ENCODE measurements at places on chromosomes 6 and 20.

- no peak for DNase-seq
These were observed 789.2 kb upstream of the SLC35B3 start for GRCh38 chr6:9224539-9224938.

DNA sequence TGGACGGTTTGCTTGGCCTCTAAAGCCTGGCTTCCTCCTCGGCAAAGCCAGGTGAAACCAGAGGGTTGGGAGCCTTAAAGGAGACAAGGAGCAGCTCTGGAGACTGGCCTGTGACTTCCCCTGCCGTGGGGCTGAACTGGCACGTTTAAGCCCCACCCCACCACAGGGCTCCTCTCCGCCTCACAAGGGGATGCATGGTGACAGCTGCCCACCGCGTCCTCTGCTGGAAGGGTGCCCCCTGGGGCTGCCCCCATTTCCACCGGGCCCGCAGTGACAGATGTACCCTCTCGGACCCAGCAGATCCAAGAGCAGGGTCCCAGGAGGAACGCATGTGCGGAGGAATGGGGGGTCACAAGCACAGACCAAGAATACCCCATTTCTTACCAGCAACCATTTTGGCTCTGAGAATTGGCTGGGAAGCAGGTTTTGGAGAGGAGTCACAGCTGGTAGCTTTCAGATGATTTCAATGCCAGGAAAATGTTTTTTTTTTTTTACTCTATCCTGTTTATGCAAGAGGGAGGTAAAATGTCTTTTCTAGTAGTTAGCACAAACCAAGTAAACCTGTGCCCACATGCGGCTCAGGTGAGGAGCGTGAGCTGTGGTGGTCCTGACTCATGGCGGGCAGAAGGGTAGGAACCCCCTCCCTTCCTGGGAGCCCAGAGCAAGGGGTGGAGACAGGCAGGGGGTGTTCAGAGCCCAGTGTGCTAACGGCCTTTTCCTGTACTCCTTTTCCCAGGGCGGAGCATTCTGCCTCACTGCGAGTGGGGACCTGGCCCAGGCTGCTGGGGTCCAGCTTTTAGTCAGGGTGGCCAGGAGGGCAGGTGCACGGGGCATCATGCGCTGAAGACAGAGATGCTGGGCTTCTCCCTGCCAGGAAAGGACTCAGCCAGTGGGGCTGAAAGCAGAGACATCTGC is 33.0 kb downstream of the FRMD1 start:
- DNase-seq = peak; percentile 81

GRCh38 chr6:107543088-107543487 is 53.2 kb downstream of the SOBP start:
- DNase-seq = no peak

- DNase-seq = no peak
These were observed 60.1 kb downstream of the DAAM2 start for GRCh38 chr6:39852324-39852723.

GRCh38 chr6:41177695-41178094 is 14.8 kb upstream of the TREM2 start:
- no peak for DNase-seq

DNA sequence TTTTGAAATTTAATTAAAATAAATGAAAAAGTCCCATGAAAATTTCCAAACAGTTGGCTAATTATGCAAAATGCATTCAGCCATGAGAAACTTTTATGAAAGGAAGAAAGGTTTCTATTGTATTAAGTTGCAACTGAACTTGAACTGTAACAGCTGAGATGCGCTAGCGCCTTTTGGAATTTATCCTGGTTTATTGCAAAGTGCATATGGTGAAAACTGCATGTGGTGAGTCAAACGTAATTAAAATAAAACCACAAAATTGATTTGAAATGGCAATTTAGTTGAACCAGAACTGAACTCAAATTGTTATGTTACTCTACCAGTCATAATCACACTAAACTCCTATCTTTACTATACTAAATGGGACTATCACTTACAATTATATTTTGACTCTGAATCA is 46.4 kb upstream of the COL21A1 start:
- DNase-seq = no peak

DNA sequence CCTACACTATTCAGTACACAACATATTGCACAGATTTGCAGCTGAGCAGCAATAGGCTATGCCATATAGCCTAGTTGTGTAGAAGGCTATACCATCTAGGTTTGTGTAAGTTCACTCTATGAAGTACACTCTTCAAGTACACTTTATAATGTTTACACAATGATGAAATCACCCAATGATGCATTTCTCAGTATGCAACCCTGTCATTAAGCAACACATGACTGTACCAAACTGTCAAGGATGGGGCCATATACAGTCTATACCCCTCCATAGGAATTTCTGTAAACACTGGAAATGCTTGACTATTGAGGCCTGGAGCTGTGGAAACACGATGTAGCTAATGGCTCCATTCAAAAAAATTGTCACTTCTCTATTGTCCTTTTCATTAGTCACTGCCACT is 535.4 kb downstream of the EPM2A start:
- DNase-seq = no peak

- DNase-seq = no peak
These were observed 689.4 kb upstream of the MAP3K7 start for GRCh38 chr6:91276315-91276714.

DNA sequence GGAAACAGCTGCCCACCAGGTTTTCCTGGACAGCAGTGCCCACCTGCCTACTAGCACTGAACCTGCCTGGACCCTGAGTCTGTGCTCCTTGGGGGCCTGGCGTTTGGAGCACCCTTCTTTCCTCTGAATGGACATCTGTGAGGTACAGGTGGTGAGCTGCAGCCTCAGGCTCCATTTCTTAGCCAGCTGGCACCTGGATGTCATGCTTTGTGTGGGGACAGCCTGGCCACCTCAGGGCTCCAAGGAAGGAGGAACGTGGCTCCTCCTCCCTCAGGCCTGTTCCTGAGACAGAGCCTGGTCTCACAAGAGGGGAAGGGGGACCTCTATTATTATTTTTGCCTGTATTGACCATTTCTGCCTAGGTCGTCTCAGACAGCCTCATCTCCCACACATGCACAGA is 8.1 kb downstream of the TMEM151B start:
- DNase-seq = no peak

DNA sequence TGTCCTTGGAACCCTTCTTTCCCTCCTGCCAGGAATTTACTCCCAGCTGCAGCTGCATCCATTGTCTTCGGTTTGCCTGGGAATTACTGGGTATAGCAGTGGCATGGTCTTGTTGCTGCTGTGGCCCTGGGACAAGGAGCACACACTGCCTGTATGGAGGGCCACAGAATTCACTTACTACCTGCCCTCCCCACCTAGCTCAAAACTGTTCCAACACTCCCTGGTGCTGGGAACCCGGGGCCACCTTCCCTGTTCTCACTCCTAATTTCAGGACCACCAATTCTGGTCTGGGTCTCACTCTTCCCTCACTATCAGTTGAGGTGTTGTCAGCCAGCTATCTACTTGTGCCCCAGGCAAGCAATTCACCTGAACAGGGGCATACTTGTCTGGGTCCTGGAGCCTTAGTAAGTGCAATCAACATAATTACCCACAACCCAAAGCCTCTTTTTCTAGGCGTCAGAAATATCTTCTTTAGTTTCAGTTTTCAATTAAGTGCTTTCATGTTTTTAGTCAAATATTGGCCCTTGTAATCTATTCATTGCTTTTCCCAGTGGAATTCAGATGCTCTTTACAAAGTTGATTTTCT is 47.2 kb downstream of the METTL24 start:
- no peak for DNase-seq

DNA sequence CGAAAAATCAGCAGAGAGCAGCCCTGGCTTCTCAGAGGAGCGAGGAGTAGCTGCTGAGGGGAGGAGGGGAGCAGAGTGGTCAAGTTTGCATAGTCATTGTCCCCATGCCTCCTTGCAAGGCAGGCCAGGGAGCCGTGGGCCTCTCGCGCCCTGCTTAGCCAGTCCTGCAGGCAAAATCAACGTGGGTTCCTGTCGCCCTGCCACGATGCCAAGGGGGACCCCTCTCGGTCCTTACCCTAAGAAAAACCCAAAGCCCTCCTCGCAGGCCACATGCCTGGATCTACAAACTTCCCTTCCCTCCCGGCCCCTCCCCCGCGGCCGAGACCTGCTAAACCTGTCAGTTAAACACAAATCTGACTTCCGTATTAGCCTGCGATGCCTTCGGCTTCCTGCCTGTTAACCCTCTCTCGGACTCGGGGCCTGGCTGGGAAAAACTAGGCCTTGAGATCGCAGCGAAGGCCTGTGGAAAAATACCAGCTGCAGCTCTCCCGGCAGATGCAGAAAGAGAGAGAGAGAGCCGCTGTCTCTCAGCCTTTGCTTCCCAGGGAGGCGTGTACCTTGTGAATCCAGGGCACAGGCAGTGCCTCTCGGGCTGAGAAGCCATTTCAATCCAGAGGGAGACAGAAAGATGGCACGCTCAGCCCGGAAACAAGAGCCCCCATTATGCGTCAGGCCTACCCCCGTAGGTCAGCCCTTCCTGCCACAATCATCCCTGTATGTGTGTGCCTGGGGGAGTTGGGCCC is 968 bp upstream of the ZMYND8 start:
- peak; percentile 87 for DNase-seq

GRCh38 chr6:37173493-37174195 is 3.7 kb downstream of the PIM1 start:
- peak; percentile 63 for DNase-seq

- peak; percentile 1 for DNase-seq
These were observed 6.4 kb downstream of the OSTM1 start for GRCh38 chr6:108068182-108068581.

DNA sequence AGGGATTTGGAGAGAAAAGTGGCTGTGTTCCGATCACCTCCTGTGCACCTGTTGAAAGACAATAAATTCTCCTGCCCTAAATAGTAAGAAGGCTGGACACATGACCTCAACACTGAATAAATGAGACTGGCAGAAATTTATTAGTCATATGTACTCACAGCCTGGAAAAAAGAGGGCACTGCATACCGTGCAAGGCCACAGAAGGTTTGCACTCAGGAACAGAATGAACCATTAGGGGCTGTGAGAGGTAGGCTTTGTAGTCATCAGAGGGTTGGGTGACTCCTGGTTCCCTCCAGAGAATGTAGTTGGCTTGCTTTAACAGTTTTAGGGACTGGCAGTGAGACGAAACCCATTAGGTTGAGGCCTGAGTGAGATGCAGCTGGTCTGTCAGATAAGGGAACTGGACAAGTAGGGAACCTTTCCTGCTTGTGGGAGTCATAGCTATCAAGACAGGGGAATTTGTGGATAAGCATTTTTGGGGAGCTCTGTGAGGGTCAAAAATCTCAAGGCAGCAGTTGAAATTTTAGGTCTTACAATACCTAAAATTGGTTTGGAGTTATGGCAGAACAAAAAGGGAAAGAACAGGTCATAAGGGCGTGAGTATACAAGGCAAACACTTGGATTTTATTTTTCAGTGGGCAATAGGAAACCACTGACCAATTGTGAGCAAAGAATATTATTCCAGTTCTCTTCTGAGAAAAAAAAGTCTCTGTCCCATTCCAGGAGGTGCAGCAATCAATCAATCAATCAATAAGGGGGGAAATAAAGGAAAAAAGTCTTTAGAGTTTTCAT is 67.9 kb upstream of the BTN3A2 start:
- no peak for DNase-seq

- DNase-seq = no peak
These were observed 26.7 kb downstream of the GPX6 start for GRCh38 chr6:28488916-28489365.

- no peak for DNase-seq
These were observed 24.5 kb upstream of the POPDC3 start for GRCh38 chr6:105204331-105204730.

DNA sequence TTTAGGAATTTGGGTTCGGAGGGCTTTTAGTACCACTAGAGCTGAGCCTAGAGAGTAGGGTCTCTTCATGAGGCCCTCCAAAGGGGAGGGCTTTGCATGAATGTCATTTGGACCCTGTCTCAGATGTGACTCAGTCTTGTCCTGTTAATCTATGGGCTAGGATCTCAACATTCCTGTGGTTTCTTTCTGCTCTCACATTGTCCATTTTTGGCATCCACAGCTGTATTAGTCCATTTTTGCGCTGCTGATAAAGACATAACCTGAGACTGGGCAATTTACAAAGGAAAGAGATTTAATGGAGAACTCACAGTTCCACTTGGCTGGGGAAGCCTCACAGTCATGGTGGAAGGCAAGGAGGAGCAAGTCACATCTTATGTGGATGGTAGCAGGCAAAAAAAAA is 61.0 kb downstream of the CRYBG1 start:
- no peak for DNase-seq

- no peak for DNase-seq
These were observed 67.1 kb downstream of the HDGFL1 start for GRCh38 chr6:22636452-22636851.

- DNase-seq = peak; percentile 86
These were observed 76.8 kb downstream of the UNC5CL start for GRCh38 chr6:40962241-40962640.

- DNase-seq = no peak
These were observed 723.2 kb downstream of the EPM2A start for GRCh38 chr6:145012039-145012662.

DNA sequence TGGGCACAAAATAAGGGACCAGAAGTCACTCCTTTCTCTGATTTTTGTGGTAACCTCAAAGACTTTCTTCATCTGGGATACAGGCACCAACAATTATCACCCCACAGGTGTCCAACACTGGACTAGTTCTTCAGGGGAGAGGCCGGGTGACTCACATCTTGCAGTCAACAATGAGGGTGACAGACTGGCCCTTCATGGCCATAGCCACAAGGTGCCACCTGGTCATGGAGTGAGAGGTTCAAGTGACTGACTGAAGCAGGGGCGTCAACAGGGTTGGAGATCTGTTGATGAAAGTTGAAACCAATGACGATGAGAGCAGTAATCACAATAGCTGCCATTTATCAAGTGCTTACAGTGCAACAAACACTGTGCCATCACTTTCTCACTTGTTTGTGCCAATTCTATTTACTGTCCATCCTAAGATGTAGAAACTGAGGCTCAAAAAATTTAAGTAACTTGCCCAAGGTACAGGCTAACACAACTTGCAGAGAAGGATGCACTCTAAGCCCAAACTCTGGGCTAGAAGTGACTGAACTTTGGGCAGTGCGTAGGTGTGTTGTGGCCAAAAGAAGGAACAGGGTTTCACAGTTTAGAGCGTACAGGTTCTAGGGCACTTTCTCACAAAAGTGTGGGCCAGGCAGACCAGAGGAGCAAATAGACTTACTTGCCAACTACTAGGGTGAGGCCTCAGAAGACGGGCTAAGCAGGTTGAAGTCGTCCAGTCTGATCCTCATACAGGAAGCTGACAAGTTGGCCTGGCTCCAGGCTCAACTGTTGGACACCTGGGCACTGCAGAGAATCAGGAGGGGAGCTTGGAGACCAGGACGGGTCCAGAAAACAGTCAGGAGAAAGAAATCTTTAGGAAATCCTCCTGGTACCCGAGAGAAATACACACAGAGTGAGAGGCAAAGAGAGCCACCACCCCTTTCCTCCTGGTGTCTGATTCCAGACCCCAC is 30.4 kb downstream of the HLA-DPB1 start:
- no peak for DNase-seq

Data from osteoblast (primary cell).